H54 (cell line): ENCODE measurements at places on chromosomes 11 and 22.

- peak; percentile 65 for DNase-seq
Observed at GRCh38 chr11:78957476-78958245, 383.0 kb upstream of the NARS2 start.

DNA sequence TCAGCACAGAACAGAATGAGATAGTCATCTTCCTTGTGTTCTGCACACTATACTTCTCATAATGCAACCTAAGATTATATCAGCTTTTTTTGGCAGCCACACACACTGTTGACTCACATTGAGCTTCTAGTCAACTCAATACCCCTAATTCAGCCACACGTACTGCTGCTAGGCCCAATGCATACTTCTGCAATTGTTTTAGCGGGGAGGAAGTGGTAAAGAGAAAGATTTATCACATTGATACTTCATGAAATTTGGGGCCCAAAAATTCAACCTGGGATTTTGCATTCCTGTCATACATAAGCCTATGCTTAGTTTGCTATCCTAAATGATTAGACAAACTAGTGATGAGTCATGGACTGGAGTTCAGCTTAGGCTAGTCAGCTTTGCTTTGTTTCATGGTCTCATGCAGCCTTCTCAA lies 8.6 kb upstream of the UPB1 start:
- DNase-seq: peak; percentile 61

GRCh38 chr11:71489311-71490043 lies 36.5 kb downstream of the NADSYN1 start:
- peak; percentile 83 for DNase-seq

GRCh38 chr11:8225589-8226036 lies 38.1 kb downstream of the LMO1 start:
- peak; percentile 79 for DNase-seq

DNA sequence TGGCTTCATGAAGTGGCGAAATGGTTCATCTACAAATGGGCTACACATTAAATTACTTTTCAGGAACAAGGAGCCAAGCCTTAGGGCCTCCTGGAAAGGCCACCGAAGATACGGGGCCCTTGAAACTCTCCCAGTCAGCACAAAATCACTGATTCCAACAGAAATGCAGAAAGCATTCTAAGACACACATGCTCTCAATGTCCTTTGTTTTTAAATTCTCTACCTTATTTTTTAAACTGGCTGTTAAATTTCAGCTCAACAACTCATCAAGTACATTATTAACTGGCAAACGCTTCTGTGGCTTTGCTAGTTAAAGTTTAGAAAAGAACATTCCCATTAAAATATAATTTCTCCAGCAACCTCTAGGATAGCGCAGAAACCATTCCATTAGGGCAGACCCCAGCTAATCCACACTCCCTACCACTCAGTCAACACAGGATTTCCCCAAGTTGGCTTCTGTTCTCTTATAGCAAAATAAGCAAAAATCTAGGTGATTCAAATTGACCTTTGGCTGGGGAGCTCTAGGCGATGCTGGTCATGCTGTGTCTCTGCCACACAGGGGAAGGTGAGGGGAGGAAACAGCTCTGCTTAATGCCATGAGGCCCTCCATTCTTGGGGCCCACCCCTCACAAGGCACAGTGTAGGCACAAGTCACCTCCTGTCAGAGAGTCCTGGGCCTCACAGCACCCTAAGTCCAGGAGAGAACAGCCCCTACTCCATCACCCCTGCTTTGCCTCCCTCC lies 47.1 kb downstream of the PLEKHA7 start:
- no peak for DNase-seq

DNA sequence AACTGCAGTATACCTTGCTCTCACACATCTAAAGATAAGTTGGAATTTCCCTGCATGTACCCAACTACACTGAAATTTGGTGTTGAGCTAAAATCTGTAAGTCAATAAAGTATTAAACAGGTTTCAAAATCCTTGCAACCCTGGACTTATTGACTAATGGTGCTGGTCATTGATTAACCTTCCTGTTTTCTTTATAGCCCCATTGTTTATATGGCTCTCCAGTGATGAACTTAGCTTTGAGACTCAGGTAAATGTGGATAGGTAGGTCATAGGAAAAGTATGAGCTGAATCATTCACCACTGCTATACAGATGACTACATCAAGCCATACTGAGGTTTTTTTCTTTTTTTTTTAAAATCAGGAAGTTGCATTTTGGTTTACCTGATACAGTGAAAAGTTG lies 132.7 kb downstream of the FAT3 start:
- DNase-seq: no peak

GRCh38 chr22:23542933-23543332 lies 37.2 kb downstream of the IGLL1 start:
- no peak for DNase-seq

- no peak for DNase-seq
Observed at GRCh38 chr22:36940676-36941075, 27.2 kb downstream of the CSF2RB start.

DNA sequence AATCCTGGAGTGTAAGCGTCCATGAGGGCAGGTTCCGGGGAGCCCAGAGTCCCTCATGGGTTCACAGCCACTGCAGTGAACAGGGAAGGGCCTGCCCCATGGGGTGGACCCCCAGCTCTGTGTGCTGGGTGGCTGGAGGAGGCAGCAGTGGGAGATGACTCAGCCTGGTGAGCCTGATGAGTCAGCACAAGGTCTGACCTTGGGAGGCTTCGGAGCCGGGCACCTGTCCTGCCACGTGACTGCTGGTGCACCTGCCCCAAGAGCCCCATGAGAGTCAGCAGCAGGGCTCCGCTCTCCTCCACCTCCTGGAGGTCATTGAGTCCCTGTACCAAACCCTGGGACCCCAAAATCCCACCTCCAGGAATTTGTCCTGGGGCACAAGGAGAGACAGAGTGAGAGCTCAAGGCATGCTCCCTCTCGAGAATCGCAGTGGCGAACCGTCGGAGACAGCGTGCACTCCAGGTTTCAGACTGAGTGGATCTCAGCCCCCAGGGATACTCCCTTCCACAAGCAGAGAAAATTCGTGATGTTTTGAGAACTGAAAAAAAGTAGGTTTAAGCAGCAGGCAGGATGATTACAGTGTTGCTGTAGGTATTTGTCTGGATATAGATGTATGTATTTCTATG lies 1221.7 kb downstream of the BRD1 start:
- no peak for DNase-seq

DNA sequence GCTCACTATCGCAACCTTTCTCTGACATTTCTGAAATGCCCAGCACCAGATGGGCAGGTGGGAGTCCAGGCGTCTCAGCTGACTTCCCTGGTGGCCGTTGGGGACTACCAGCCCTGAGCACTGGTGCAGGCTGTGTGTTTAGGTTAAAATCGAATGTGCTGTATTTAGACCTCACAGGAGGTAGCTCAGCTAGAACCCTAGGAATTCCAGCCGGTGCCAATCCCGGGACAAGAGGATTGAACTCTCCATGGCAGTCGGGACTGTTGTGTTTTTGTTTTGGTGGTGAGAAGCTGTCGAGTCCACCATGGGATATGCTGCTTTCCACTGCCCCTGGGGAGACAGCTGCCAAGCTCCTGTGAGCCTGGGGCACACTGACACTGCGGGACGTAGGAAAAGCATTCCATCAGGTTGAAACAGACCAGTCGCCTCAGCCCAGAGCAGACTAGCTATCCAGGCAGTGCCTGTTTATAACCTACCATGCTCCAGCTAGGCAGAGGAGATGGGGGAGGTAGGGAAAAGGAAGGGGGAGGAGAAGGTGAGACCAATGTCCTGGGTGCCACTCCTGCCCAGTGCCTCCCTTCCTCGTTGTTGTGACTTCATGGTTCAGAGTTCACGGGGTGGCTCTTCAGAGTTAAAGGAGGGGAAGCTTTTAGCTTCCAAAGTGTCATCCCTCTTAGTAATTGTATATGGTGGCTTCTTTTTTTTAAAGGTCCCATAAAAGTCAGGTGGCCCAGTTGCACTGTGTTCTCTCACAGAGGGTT lies 53.0 kb downstream of the MICAL2 start:
- peak; percentile 46 for DNase-seq

DNA sequence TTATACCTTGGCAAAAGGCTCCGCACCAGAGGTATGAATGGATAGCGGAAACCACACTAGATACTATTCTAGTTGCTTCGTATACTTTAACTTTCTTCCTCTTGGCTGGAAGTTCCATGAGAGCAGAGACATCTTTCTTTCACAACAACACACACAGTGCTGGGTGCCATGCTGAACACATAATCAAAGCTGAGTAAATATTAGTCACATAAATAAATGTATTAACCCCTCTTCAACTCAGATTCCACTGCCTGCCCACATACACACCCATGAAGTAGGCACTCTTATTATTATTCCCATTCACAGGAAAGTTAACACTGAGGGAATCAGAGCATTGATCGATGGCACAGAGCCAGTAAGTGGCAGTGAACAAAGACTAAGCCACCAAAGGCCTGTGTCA lies 35.4 kb downstream of the SPON1 start:
- no peak for DNase-seq

- DNase-seq: no peak
Observed at GRCh38 chr11:13831696-13832095, 130.8 kb upstream of the SPON1 start.

DNA sequence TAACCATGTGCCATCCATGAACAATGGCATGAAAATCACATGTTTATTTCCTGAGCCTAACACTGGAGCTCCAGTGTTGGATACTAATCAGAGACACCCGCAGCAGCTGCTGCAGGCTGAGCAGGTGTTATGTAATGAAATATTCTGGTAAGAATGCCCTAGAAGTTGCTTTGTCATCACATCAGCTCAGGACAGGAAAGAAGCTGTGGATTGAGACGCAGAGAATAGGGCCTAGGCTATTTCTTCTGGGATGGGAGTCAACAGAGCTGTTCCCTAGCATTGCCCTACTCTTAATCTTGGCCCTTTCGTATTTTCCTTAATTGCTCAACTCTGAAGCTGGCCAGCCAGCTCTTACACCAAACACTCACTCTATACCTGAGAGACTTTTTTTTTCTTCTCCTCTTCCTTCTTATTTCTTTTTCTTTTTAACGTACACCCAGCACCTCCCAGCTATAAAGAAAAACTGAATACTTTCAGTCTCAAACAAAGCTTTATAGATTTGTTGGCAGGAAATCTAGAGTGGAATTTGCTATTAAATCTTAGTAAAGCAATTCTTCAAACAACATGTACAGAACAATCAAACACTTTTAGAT lies 31.9 kb downstream of the RASSF10 start:
- no peak for DNase-seq

DNA sequence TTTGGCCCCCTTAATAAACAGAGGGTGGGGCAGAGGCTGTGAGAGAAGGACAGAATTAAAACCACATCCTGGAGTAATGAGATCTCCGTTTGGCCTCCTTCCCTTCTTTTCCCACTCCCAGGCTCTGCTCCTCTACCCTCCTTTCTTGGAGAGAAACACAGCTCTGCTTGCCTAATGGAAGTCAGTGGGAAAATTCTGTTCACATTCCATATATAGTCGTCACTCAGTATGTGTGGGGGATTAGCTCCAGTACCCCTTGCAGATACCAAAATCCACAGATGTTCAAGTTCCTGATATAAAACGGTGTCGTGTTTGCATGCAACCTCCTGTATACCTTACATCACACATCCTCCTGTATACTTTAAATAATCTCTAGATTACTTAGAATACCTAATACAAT lies 37.6 kb upstream of the THY1 start:
- no peak for DNase-seq

GRCh38 chr11:107927559-107927958 lies 689 bp upstream of the RAB39A start:
- DNase-seq: no peak

DNA sequence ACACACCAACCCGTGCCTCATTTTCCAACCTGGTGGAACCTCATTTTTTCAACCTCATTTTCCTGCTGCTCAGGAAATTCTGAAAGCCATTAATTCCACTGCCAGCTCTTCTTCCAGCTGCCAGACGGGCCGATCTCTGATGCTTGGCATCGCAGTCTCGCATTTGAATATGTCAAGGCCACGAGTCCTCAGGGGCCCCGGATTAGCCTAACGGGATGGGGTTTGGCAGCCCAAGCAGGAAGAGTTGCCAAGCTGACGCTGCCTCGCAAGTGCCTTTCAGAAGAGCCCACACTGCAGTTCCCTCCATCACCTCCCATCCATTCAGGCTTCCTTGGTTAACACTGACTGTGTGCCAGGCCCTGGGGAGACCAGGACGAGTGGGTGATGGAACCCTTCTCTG lies 8.7 kb downstream of the RASD2 start:
- no peak for DNase-seq

GRCh38 chr11:61111786-61112517 lies 9.7 kb downstream of the CD5 start:
- no peak for DNase-seq

DNA sequence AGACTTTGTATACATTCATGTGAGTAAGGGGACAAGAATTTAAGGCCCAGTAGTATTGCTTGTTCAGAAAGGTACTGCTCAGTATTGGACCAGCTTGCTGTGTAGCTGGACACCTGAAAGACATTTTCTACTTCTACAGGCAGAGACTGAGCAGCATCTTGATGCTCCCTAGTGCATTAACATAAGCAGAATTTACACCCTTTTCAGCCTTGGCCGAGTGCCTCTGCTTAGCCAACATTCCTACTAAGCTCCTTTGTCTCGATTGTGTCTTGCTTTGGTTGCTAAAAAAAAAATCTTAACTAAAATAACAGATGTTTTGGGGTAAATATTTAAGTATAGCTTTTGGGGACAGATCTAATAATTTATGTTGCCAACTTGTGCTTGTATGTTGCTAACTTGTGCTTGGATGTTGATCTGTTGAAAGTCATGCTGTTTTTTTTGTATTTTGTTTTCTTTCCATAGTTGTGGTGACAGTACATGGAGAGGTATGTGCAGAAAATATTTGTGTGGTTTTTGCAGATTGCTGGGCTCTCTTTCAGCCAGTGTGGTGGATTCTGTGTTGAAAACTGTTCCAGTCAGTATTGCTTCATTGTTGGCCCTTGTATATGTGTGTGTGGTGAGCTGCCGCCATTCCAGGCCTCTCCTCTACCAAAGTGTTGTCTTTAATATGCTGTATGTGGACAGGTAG lies 3.7 kb downstream of the PTS start:
- no peak for DNase-seq

DNA sequence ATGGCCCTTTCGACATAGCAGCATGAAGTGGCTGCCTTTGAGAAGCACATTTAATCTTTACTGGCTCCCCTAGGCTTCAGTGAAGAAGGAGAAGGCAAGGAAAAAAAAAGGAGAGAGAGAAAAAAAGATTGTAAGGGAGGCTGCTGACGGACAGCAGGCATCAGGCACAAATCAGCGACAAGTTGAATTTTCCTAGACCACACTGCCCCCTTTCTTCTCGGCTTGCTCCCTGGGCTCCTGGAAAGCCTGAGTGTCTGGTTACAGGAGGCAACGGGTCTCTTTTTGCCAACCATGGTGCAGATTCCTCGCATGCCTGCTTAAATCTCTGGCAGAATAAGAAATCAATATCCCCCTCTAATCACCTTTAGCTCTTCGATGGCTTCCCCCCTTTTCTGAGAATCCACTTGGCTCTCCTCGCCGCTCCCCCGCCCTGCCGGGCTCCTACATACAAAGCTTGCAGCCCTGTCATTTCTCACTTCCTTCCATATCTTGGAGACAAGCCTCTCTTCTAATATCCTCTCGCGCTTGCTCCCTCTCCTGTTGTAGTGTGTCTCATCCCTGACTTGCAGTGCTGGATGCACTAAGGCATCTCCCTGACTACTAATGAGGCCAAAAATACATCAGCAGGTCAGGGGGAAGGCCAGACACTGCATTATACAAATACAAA lies 14.3 kb downstream of the BLID start:
- no peak for DNase-seq
